ENCODE measurements at places on chromosomes 1 and 21. TPM values are rescaled to one million over a fixed set of nuclear protein-coding genes. Genes with fewer than 3 reads are reported as not detected.
A peak's percentile ranks its signal among the peaks of the same experiment; 100 is the strongest.

- DNase-seq: peak; percentile 26
Measured at GRCh38 chr1:10074059-10074851, 41.5 kb downstream of the UBE4B start.

CELA2B gene
- total RNA-seq: not detected

DNA sequence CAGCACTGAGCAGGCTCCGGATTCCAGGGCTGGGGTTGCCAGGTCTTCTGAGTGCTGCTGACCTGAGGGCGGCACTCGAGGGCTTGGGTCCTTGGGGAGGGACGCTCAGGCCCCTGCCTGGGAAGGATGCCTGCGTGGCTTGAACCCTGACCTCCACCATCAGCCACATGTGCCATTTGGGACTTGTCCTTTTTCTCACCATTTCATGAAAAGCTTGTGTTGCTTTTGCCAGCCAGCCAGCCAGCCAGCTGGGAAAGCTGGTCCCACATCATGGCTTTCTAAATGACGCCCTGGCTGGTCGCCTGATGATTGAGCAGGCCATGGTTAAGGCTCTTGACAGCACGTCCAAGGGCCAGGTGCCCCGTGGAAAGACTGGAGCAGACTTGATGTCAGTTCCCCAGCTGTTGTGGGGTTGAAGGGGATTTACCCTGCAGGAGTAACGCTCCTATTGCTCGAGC lies 168.7 kb downstream of the CAMTA1 start:
- DNase-seq: no peak

DNA sequence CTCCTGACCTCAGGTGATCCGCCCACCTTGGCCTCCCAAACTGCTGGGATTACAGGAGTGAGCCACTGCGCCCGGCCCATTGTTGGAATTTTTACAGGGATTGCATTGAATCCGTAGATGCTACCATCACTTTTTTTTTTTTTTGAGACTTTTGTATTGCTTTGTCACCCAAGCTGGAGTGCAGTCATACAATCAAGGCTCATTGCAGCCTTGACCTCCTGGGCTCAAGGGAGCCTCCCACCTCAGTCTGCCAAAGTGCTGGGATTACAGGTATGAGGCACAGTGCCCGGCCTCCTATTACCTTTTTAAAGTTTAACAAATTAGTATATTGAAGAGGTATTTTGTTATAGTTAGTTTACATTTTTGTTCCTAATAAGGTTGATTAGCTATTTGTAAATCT lies 62.2 kb upstream of the SLC45A1 start:
- DNase-seq: no peak

TDRD10 gene
- total RNA-seq: 7.1 TPM

DNA sequence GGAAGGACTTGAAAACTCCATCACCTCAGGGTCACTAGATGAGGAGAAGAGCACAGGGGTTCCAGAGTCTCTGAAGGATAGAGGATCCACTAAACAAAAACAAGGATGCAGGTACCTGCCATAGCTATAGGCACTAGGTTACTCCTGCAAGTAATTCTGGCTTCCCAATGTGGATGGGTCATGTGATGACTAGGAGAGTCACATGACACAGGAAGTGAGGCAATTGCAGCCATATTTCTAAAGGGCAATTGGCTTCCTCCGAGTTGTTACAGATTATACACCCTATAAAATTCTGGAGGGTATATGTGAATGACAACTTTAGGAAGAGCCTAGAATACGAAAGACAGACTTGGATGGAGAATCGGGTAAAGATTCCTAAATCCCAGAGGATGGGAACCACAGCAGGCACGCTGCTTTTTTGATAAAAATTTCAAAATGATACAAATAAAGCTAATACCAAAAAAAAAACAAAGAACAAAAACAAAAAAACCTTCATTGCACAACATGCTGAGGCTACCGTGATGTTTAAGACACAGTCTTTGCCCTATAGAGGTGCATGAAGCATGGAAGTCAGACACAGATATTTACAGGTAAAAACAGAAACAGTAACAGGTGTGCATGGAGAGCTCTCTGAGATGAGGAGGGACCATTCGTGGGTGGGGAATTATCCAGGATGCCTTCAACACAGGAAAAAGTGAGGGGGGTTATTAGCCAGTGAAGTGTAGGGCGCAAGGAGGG lies 10.5 kb downstream of the MTX1 start:
- no peak for DNase-seq

GRCh38 chr1:23936481-23937176 lies 23.0 kb upstream of the PNRC2 start:
- DNase-seq: no peak

- no peak for DNase-seq
Measured at GRCh38 chr1:207967703-207968102, 56.8 kb upstream of the CD34 start.

- no peak for DNase-seq
Measured at GRCh38 chr1:197393105-197393504, 125.1 kb downstream of the CRB1 start.

GRCh38 chr1:24958766-24959622 lies 28.9 kb upstream of the RUNX3 start:
- DNase-seq: no peak

DNA sequence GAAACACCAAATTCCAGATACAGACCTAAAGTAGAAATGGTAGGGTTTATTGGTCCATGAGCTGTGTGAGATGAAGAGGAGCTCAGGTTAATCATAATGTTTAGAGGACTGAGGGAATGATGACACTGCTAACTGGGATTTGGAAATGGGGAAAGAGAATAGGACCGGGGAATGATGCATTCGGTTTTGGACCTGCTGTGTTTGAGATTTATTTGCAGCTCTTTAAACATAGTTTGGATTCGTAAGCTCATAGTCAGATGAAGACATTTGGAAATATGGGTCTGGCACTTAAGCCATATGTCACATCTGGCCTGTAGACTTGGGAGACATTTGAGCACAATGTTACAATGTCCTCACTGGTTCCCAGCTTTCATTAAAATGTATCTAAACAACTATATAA lies 127.9 kb upstream of the DUSP10 start:
- no peak for DNase-seq
